ENCODE measurements at places on chromosomes 4 and X.

GRCh38 chrX:136322064-136322463, 21.3 kb downstream of the ADGRG4 start:
- no peak for DNase-seq

DNA sequence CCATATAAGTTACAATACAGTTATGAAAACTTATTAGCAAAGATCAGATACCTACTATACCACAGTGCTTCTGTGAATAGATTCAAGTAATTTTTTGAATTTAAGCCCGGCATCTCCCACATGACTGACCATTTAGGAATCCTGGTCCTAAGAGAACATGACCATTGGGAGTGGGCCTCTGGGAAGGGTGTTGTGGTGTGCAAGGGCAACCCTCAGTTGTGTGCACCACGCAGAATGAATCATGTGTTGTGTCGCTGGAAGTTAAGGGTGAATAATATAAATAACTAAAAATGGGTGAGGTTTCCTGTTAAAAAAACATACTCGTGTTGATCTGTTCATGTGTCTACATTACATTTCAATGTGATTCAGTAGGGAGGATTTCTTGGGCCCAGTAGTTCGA, 15.5 kb downstream of the CPE start:
- DNase-seq: no peak

- DNase-seq: peak; percentile 21
These were observed 39.9 kb downstream of the PSAPL1 start for GRCh38 chr4:7394681-7395451.

GRCh38 chr4:93174598-93174997, 654.0 kb upstream of the ATOH1 start:
- DNase-seq: no peak

GRCh38 chrX:47643926-47644325, 6.4 kb downstream of the ELK1 start:
- DNase-seq: no peak

DNA sequence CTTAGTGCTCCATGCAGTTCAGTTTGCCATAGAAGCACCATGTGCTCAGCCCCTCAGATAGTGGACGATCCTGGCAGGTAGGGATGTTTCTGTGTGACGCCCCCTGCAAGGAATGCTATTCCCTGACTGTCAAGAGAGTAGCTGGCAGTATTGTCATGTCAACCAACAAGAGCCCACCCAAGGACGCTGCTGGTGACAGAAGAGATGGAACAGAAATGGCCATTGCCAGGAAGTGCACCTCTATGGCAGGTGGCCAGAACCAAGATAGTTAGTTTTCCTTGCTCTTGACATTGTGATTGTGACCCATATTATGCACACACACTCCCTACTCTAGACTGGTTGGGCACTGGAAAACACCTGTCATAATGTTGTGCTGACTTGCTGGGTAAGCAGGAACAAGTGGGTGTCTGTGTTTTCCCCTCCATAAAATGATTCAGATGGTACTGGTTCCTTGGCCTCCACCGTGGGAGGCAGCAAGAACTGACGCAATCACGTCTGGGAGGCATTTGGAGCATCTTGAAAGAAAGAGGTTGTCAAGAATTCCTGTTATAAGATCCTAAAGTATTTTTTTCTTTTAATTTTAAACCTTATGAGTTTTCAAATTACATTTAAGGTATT, 507.9 kb downstream of the MID1IP1 start:
- DNase-seq: peak; percentile 37

DNA sequence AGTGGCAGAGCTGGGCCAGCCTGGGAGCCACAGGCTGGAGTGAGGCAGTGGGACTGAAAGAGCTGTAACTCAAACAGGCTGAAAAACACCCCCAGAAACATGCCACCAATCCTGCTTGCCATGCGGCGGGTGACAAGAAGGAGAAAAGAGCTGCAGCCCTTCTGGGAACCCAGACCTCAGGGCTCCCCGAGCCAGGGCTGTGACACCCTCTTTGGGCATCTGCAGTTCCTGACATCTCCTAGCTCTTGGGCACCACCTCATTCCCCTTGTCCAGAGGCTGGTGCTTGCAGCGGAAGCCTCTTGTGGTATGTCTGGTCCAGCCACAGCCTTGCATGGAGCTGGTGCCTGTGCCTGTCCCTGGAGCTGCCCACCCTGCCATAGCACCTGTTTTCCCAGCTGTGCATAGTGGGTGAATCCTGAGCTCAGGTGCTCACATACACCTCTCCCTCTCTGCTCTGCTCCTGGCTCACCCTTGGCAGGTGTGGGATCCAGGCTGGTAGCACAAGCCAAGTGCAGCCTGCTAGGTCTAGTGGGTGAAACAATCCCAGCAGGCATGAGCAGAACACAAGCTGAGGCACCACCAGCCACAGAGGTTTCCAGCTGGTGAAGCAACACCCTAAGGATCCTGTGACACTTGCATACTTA, 149.0 kb downstream of the CXXC4 start:
- no peak for DNase-seq

DNA sequence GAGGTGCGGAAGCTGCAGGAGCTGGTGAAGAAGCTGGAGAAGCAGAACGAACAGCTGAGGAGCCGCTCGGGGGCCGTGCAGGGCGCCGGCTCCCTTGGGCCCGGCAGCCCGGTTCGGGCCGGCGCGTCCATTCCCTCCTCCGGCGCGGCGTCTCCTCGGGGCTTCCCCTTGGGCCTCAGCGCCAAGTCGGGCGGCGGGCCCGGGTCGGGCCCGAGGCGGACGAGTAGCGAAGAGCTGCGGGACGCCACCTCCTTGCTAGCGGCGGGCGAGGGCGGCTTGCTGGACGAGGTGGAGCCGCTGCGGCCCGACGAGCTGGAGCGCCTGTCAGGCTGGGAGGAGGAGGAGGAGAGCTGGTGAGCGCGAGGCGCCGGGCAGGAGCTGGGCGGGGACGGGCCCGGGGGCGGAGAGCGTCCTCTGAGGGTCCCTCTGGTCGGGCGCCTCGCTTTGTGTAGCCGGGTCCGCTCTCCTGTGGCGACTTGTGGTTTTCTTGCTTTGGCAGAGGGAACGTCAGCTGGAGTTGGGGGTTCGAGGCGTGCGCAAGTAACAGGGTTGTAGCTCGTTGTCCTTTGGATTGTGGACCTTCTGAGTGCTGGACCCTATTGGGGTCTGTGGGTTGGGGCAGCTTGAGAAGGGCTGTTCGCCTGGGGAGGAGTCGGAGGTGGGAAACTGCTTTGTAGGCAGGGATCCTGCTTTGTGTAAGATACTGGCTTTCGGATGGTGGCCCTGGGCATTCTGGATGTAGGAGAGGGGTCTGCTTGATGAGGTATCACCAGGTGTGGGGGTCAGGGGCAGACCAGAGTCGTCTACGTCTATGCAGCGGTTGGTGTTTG, 662 bp downstream of the SLAIN2 start:
- DNase-seq: peak; percentile 49

DNA sequence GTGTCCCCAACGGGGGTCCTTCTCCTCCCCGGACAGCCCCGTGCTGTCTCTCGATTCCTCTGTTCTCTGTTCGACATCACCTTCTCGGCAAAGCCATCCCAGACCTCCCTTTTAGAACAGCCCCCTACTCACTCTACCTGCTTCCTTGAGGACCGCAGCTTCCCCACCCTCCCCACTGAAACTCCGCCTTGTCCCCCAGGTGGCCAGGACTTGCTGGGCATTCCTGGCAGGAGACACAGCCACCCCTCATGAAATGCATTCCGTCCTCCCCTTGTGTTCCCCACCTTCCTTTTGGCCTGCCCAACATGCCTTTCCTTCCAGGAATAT, 34.8 kb upstream of the GPR78 start:
- DNase-seq: no peak

DNA sequence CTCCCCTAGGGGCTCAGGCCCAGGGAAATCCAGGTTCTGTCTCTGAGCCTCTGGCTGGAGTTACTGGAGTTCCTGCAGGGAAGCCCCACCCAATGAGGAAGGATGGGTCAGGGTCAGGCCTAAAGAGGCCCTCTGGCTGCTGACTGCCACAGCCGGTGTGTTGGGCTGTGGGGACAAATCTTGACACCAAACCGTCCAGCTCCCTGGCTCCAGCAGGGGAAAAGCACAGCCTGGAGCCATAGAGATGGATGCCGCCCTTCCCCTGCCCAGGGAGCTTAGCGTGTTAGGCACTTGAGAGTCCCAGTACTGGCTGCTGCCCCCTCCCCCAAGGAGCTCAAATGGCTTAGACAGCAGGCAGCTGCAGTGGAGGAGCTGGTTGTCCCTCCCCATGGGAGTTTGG, 321.3 kb upstream of the LCORL start:
- no peak for DNase-seq

Data from large intestine (tissue), 12 donors.